Urinary bladder (tissue), 4 donors: ENCODE measurements at places on chromosomes 13 and 19. TPM values are rescaled to one million over a fixed set of nuclear protein-coding genes. Genes with fewer than 3 reads are reported as not detected.

Gene TMEM259
- 34.5 TPM for total RNA-seq

Gene GSX1
- not detected for total RNA-seq

Gene KBTBD6
- 17.0 TPM for total RNA-seq

Gene BABAM1
- 46.2 TPM for total RNA-seq

DNA sequence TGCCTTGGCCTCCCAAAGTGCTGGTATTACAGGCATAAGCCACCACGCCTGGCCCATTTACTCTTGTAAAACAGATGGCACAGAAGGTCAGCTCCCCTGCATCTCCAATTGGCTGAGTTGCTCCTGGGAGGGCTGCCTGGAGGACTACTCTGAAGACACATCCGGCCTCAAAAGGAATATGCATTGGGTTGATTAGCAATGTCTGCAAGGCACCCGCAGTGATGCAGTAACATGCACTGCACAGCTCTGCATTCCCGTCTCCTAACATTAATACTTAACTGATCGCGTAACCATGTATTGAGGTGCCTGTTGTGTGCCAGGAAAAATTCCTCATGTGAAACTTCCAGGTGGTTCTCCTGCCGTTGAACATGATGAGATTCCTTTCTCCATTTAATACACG lies 5.0 kb downstream of the ELAVL3 start:
- no peak for DNase-seq

- DNase-seq: no peak
Observed at GRCh38 chr13:32745509-32745908, 159.3 kb downstream of the PDS5B start.

DNA sequence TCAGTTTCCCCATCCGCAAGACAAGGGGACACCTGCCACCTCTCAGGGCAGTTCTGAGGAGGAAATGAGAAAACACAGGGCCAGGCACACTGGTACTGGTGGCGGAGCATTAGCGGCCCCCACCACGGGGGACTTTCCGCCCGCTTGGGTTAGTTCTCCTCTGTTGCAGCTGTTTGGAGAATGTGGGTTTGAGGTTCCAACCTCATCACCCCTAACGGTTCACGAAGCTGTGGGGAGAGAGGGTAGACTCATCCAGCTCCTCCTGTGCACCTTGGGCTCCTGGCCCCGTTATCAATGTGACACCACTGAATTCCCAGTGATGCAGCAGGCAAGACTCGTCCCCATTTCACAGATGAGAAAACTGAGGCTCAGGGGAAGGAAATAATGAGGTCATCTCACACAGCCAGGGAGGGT lies 10.3 kb downstream of the PTPRS start:
- DNase-seq: no peak

GRCh38 chr19:48398375-48399235 lies 5.1 kb downstream of the GRIN2D start:
- no peak for DNase-seq

DNA sequence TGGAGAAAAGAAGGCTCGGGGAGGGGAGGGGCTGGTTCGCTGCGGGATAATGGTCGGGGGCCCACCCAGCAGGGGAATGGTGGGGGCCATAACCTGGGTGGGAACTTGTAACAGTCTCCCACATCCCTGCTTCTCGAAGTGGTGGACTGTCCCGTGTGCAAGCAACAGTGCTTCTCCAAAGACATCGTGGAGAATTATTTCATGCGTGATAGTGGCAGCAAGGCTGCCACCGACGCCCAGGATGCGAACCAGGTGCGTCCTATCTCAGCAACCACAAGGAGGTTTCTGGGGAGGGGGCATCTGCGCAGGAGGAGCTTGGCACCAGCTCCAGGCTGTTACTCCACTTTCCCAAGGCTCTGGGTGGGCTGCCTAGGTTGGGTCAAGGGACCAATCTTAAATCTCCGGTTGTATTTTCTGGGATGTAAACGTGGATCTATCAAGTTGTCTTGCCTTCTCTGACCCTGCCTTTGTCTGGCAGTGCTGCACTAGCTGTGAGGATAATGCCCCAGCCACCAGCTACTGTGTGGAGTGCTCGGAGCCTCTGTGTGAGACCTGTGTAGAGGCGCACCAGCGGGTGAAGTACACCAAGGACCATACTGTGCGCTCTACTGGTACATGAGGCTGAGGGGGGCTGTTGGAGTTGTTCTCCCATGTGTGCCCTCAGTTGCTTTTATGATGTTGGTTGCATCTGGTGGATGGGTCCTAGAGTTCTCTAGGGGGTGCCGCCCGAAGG lies 1.6 kb downstream of the TRIM28 start:
- no peak for DNase-seq

GRCh38 chr19:1217366-1217765 lies 11.8 kb downstream of the STK11 start:
- no peak for DNase-seq

DNA sequence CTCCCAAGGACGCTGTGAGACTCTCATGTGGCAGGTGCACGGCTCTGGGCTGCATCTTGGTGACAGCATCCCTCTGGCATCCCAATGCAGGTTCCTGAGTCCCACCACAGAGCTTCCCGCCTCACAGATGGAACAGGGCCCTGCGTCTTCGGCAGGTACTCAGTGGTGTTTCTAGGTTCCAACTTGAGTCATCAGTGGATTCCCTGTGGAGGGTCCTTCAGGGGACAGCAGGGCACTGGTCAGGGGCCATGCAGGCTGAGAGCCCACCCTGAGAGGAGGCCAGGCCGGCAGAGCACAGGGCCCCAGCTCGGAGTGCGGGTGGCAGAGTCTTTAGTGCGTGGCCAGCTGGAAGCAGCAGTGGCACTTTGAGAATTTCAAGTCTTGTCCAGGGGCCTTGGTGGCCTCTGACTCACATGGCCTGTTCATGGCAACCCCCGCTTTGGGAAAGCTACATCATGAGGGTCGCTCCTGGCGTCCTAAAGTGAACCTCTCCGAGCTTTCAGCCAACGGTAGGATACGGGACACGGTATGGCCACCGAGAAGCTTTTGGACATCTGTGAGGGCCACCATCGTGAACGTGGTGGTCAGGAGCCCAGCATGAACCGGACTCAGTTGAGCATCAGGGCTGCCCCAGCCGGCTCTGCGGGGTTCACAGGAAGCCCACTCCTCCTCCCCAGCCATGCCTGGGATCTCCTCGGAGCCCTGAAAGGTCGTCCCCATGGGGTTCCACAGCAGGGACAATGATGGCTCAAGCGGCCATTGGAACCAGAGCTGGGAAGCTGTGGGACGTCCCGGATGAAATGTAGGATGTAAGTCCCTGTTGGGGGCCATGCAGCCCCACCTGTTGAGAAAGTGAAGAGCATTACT lies 72.0 kb upstream of the MCF2L start:
- DNase-seq: no peak

- no peak for DNase-seq
Observed at GRCh38 chr19:51727349-51727880, 3.6 kb upstream of the HAS1 start.

DNA sequence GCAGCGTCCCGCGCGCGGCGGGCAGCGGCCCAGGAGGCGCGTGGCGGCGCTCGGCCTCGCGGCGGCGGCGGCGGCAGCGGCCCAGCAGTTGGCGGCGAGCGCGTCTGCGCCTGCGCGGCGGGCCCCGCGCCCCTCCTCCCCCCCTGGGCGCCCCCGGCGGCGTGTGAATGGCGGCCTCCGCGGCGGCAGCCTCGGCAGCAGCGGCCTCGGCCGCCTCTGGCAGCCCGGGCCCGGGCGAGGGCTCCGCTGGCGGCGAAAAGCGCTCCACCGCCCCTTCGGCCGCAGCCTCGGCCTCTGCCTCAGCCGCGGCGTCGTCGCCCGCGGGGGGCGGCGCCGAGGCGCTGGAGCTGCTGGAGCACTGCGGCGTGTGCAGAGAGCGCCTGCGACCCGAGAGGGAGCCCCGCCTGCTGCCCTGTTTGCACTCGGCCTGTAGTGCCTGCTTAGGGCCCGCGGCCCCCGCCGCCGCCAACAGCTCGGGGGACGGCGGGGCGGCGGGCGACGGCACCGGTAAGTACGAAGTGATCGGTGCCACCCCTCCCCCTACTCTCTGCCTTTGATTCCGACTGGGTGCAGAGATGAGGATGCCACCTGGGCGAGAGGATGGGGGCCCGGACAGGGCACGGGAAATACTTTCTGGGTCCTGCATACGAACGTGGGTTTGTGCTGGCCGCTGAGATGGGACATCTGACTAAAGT lies 874 bp downstream of the TRIM28 start:
- no peak for DNase-seq
